ENCODE measurements at places on chromosomes 2 and 18.

DNA sequence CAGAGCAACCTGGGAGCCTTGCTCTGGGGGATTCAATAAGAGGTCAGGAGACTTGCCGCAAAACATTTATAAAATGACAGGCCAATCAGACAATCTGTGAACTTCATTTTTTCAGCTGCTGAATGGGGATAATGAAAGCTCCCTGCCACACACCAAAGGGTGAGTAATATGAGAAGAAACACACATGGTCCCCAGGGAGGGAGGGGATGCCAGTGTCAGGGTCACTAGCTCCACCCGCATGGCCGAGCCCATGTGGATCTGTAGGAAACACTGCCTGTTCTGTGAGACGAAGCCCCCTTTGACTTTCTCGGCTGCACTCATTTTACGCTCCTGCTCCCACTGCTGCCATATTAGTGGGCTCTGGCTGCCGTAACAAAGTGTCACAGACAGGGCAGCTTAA is 521.0 kb upstream of the RAB6C start:
- DNase-seq: no peak

GRCh38 chr2:231925303-231926179 is 655 bp downstream of the NPPC start:
- DNase-seq: peak; percentile 77

- DNase-seq: no peak
Measured at GRCh38 chr2:4358837-4359236, 655.5 kb downstream of the DCDC2C start.

- no peak for DNase-seq
Measured at GRCh38 chr2:239029958-239030357, 182.1 kb downstream of the TWIST2 start.

- DNase-seq: peak; percentile 12
Measured at GRCh38 chr2:182616471-182617393, 99.3 kb upstream of the DNAJC10 start.

- no peak for DNase-seq
Measured at GRCh38 chr2:109194620-109194937, 65.6 kb downstream of the SH3RF3 start.

DNA sequence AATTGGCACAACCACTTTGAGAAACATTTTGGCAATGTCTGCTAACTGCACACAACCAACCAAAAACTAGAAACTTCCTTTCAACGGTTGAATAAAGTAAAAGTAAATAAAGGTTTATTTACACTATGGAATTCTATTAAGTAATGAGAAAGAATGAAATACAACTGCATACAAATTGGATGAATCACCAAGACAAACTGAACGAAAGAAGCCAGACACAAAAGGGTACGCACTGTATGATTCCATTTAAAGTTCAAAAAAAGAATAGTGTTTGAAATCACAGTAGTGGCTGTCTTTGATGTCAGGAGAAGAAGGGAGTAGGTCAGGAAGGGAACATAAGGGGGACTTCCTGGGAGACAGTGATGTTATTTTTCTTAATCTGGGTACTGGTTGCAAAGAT is 46.5 kb upstream of the SULT1C3 start:
- DNase-seq: no peak

DNA sequence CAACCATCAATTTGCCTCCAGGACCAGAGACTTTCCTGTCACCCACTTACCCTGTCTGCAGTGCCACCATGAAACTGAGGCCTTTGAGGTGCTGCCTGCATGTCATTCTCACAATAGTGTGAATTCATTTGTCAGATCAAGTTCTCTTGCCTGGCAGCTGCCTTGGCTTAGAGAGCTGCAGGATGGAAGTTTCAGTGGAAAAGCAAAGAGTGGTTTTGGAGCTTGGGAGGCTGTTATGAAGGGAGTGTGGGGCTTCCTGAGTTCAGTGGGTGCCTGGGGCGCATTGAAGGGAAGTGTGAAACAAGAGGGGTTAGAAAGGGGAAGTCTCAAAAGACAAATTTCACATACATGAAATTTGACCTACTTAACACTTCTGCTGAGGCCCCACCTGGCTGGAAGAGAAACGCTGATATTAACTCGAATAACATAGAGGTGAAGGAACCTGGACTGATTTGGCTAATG is 7.9 kb upstream of the LBH start:
- no peak for DNase-seq

Data from fibroblast of lung (primary cell).